Ascending aorta (tissue), 2 donors: ENCODE measurements at places on chromosomes 5 and 9.

- DNase-seq, result no peak
Measured at GRCh38 chr5:7728076-7728475, 122.9 kb downstream of the CFAP90 start.

DNA sequence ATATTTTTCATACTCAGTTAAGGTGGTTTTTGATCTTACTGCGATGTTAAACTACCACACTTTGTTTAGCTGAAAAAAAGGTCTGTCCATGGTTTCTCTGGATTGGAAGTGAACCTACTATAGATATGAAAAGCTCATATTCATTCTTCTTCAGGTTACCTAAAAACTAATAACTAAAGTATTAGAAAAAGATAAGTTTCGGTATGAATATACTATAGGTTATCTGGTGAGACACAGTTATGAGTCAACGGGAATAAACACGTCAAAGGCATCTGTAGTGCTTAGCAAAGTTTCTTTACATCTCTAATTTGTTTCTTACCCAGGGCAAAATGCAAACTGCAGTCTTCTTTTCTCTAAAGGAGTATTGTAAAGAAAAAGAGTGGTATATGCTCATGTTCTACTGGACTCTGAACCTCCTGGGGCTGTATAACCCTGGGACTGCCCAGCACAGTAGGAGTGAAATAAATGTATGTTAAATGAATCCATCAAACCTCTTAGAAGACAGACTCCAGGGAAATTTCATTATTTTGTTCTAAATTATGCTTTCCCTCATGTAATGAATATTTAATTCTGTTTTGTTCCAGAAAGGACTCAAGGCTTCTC, 521.9 kb downstream of the PDE4D start:
- DNase-seq, result no peak

DNA sequence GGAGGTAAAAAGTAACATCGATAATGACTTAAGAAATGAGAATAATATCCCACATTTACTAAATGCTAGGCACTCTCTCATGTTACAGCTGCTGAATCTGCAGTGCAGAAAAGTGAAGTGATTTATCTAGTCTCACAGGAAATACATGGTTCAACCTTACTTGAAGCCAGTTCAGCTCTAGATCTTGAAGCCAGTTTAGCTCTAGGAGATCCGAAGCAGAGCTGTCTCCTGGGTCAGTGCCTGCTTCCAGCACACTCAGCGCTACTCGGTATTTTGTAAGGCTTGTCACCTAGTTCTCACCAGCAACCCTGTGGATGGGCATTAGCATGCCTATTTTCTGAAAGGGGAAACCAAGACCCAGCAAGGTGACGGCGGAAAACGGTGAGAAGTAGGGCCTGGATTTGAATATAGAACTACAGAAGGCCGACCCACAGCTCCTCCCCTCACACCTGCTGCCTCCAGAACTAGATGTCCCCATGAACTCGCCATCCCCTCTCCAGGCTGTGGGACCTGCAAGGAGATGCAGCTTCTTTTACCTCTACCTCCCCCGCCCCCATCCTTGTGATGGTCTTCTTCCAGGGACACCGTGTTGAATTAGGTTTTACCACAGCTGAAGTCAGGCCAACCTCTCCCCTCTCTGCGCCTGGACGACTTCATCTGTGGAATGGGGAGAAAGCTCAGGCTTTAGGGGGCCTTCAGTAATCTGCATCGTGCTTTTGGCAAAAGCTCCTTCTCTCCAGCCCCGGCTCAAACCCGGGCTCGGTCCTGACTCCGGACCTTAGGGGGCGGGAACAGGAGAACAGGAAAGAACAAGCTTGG, 4.4 kb upstream of the MSX2 start:
- DNase-seq, result no peak

GRCh38 chr9:108278341-108278740, 577.4 kb downstream of the ACTL7B start:
- no peak for DNase-seq

DNA sequence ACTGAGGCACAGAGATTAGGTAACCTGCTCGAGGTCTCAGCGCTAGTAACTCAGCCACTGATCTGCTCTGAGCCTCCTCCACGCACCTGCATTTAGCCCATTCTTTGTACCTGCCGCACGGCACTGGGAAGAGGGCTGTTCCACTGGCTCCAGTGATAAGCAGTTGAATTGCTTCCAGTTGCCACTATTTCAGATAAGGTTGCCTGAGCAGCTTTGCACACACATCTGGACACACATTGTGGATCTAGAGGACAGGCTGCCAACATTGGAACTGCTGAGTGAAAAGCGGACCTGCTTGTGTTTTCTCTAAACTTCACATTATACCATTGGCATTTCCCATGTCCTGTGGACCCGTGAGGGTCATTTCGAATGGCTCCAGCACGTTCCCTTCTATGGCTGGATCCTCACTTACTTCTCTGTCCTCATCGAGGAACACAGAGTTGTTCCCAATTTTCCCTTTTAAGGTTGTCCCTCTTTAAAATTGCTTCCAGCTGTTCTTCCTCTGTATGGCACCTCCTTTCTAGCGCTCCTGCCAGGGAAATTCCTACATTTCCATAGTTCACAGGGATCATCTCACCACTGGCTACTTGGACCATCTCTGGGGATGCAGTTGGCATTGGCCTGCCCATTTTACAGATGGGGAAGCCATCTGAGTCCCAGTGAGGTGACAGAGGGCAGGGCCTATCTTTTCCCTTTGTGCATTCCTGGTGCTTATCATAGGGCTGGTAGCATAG, 45.9 kb upstream of the RPL26L1 start:
- no peak for DNase-seq

DNA sequence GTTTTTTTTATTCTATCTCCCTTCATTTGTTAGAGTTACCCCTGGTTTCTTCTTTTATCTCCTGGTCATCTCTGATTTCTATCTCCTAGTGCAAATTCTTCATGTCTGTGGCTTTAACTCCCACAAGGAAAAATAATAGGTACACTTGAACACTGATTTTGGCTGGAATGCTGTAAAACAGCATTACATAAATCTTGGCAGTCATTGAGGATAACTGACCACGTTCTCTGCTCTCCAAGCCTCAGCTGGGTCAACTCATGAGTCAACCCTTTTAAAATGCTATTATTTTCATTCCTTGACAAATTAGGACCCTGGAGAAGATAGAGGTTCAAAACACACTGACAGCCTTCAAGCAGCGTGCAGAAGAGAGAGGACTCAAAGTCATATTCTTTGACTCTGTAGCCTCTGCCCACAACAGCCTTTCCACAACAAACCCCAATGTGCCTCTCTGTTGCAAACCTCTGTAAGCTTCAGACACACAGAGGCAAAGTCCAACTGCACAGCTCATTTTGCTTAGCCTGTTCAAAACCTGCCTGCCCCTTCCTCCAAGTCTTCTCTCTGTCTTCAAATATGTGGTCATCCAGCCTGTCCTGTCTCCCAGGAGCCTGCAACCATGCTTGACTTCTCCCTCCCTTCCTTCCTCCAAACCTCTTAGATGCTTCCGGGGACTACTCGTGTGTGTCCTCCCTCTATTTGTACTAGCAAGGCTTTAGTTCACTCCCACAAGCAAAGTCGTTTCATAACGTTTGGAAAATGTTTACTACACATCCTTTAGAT, 398.4 kb downstream of the MED10 start:
- DNase-seq, result no peak

DNA sequence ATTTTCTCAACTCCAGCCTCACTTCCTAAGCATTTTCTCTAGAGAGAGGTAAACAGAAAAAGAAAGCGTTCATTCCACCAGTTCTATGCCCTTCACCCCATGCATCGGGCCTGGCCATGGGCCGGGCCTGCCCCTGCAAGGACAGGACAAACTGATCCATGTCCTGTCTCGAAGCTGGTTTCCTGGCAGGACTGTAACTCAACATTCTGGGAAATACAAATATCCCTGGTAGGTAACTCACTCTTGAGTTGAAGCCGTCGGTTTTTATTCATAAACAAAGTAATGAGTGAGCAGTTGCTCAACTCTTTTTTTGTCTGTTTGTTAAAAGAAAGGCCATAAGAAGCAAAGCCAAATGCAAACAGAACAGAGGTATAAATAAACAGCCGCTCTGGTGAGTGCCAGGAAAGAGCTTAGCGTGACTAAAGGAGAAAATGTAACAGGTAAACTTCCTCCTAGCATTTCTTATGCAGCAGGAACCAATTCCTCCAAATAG, 64.4 kb upstream of the DNAH5 start:
- DNase-seq, result no peak

- no peak for DNase-seq
Measured at GRCh38 chr5:34627794-34628193, 28.3 kb upstream of the RAI14 start.

GRCh38 chr9:656926-657568, 184.4 kb upstream of the DMRT1 start:
- DNase-seq, result no peak

- no peak for DNase-seq
Measured at GRCh38 chr5:652773-653350, 40.3 kb downstream of the TPPP start.

- DNase-seq, result no peak
Measured at GRCh38 chr5:73496984-73497457, 1.2 kb upstream of the BTF3 start.

DNA sequence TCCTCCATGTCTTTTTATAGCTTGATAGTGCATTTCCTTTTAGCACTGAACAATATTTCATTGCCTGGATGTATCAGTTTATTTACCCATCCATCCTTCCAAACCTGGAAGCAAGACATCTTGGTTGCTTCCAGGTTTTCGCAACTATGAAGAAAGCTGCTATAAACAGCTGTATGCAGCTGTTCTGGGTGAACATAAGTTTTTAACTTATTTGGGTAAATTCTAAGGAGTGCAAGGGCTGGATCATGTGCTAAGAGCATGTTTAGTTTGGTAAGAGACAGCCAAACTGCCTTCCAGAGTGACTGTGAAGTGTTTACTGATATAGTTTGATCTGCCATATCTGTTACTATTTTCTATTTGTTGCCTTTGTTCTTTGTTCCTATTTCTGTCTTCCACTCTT, 58.5 kb downstream of the CSF2 start:
- DNase-seq, result no peak

- DNase-seq, result no peak
Measured at GRCh38 chr9:74953235-74953751, 581 bp upstream of the C9orf40 start.

- DNase-seq, result no peak
Measured at GRCh38 chr5:128798871-128799270, 166.4 kb upstream of the SLC27A6 start.

DNA sequence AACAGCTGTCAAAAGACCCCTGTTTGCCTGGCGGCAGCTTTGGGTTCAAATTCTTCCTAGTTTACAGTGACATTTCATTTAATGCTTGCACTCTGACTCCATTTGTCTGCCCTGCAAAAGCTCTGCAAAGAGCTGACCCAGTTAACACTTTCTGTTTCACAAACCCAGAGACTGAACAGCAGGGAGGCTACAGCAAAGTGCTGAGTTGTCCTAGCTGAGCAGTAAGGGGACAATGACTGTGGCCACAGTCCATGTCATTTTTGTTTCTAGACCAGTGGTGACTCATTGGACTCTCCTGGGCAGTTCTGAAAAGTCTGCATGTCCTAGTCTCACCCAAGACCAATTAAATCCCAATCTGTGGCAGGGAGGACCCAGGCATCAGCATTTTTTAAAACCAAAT, 994.8 kb upstream of the WWC1 start:
- no peak for DNase-seq

DNA sequence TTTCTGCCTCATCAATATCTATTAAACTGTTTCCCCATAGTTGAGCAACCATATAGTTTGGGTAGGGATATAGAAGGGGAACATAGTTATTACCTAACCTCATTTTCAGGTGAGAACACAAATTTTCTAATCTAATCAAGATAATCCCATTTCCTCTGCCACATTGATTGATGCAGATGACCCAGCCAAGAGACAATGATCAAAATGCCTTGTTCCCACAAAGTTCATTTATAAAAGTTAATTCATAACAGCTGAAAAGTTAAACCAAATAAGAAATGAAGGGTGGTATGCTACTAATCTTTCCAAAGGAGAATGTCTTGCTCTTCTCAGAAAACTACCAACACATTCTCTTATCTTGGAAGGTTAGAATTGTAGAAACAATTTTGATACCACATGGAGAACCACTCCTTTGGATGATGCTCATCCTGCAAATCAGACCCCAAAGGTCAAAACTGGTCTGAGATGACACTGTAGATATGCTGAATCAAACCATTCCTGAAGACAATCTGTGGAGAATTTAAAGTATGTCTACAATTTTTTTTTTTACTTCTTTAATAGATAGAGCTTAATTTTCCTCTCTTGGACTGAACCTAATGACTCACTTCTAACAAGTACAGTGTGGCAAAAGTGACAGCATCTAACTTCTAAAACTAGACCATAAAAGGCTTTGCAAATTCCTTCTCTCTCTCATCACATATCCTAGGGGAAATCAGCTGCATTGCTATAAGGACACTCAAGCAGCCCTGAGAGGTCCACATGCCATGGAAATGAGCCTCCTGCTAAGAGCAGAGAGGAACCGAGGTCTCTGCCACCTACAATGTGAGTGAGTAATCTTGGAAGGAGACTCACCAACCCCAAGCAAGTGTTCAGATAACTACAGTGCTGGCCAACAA, 586.7 kb upstream of the TUSC1 start:
- DNase-seq, result no peak

DNA sequence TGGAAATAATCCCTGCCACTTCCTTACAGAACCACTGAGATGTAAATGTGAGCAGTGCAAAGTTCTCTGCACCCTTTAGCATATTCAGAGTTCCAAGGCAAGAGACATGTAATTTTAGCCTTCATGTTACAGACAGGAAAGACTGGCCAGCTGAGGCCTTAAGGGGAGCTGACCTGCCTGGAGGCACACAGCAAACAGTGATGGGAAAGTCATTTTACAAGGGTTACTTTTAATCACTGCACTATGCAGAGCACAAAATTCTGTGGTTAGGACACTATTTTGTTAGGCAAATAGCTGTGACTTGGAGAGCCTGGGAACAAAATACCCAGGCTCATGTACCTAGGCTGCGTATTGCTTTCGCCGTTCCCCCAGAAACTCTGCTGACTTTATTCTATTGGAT, 30.2 kb upstream of the TNIP1 start:
- DNase-seq, result no peak
